Fibroblast of skin of back (primary cell): ENCODE measurements at places on chromosomes 13 and 19.

GRCh38 chr13:20498129-20498528 lies 27.5 kb downstream of the CRYL1 start:
- DNase-seq = no peak

DNA sequence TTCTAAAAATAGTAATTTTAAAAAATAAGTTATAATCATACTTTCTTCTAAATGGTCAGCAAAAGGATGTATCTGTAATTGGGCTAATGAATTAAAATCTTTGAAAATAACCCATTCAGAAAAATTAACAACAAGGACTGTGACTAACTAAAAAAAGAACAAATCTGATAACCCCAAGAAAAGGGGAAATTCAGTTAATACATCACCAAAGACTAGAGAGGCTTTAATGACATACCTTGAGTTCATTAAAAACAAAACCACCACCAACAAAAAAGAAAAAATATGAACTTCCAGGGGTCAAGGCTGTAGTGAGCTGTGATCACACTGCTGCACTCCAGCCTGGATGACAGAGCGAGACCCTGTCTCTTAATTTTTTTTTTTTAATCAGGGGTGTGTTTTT lies 121.8 kb downstream of the TBC1D4 start:
- DNase-seq = no peak

GRCh38 chr19:51621178-51621577 lies 9.0 kb downstream of the SIGLEC5 start:
- DNase-seq = no peak

DNA sequence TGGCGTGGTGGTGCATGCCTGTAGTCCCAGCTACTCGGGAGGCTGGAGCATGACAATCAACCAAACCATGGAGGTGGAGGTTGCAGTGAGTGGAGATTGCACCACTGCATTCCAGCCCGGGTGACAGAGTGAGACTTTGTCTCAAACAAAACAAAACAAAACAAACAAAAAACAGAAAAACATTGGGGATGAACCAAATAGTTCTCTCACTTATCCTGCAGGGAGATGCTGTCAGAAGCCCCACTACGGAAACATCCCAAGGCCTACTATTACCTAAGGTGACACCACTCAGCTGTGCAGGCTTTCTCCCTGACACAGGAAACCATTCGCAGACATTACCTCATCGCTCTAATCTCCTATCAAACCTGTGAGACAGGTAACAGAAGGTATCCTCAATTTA lies 113.5 kb downstream of the FOXO1 start:
- DNase-seq = no peak

GRCh38 chr13:21785990-21786389 lies 115.1 kb downstream of the FGF9 start:
- DNase-seq = no peak

DNA sequence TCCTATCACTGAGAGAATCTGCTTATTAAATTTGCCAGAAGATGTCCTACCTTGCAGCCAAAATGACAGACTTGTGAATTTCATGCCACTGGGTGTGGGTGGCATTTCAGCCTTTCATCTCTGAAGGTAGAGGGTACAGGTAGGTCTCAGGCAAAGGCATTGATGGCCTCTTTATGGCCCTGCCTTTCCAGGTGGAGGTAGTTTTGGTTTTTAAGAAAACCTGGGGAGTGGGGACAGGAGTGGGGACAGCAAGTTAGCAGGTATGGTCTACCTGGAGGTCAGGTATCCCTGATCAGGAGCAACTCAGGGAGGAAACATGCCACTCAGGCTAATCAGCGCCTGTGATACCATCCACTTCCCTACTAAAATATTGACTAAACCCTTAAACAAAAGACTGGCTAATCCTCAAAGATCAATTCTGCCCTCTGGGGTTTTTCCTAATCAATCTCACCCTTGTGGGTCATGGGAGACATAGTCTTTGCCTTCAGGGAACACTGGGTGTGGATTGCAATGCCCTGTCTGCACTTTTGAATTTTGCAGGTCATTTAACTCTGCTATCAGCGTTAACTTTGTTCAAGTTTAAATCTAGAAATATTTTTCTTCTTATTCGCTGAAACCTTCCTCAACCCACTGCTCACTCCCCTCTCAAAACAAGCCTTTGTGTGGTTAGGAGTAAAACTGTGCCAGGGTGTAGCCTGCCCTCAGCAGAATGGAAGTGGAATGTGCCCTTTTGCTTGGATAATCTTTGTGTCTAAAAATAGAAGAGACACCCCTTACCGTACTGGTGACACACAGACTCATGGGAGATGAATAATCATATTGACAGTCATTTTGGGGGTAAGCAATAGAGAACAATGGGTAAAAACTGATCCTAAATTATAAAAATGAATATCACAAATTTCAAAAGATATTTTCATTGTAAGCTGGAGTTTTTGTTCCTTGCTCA lies 233.7 kb downstream of the COG6 start:
- peak; percentile 77 for DNase-seq

DNA sequence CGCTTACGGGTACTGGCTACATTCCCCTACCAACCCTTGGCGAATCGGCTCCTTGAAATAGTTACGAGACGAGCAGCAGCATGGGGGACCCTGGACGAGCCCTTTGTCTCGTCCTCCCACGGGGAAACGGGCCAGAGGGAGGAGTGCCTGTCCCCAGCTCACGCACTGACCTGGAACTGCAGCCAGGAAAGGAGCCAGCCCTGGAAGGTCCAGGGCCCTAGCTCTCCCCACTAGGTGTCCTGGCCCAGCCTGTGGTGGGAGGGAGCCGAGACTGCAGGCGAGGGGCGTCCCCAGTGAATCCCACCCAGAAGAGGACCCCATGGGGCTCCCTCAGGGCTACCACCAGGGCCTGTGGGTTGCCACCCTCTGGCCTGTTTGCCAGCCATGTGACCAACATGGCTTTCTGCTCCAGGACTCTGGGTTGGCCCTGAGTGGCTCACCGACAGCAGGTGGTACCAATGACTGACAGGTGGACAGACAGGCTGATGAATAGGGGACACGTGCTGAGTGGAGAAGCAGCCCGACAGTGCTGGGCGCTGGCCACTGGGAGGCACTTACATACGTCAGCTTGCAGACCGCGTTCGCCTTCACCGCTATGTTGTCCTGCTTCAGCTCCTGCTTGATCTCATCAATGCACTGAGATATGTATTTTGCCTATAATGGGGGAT lies 13.2 kb downstream of the AP3D1 start:
- no peak for DNase-seq

DNA sequence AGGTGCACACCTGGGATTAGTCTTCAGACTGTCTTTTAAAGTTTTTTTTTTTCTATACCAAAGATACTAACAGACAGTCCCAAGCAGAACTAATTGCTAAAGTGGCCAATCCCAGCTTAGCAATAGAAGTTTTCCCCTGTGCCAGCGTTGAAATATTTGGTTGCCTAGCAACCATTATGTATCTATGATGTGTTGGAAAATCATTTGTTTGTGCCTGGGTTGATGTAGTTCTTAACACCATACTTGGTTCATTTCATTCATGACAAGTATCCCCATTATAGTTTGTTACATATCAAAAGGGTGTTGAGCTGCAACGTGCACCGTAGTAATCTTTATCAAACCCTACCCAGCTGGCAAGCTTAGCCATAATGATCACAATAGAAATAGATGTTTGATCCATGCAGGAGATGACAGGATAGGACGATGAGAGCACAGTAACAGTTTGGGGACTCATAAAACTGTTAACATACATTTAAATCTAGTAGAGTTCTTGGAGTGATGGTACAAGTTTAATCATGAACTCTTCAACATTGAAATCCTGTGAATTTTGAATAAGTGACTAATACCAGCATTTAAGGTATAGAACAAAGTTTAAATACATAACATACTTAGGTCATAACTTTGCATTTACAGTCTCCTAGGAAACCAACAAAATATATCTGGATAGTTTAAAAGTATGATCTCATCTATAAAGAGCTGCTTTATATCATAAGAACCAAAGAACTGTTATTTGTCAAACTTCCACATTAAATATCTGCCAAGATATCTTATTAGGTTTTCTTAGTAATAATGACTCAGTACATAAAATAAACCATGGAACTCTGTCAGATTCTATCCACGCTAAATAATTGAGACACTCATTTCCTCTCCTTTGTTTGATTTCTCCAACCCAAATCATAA lies 73.4 kb downstream of the MBNL2 start:
- peak; percentile 91 for DNase-seq

GRCh38 chr13:101150998-101151397 lies 265.3 kb downstream of the NALCN start:
- DNase-seq = peak; percentile 37

GRCh38 chr13:40776232-40776631 lies 5.2 kb upstream of the MRPS31 start:
- DNase-seq = no peak

- no peak for DNase-seq
Measured at GRCh38 chr19:58450856-58451357, 515 bp upstream of the ZNF324B start.

DNA sequence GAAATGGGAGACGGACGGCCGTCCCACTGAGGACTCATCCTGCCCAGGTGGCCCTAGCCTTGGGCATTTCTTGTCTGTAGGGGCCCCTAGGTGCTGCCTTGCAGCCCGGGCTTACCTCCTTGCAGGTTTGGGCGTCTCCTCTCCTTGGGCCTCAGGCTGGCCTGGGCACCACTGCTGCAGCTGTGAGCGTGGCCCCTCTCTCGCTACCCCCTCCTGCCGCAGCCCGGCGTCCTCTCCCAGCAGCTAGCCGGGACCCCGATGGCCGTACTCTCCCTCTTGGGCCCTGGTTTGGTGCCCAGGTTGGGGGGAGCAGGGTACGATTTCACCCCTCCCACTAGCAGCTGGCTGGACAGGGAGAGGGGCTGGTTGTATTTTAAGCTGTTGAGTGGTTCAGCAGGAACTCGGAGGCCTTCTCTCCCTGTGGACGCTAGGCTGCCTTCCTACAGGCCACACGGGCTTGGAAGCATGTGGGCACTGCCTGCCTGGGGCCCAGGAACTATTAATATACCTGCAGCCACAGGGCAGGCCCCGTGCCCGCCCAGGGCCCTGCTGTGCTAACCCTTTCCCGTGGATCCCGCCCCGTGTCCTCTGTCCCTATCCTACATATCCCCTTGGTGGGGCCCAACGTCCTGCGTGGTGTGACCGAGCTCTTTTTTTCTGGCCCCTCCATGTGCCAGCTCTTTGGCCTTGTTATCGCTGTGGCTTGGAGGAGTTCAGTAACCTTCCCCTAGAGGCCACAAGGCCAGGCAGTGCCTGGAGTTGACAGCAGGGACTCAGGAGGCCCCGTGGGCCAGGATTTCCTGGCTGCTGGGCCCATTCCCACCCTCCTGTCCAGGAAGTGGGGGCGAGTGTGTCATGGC lies 11.7 kb downstream of the NDUFB7 start:
- no peak for DNase-seq

DNA sequence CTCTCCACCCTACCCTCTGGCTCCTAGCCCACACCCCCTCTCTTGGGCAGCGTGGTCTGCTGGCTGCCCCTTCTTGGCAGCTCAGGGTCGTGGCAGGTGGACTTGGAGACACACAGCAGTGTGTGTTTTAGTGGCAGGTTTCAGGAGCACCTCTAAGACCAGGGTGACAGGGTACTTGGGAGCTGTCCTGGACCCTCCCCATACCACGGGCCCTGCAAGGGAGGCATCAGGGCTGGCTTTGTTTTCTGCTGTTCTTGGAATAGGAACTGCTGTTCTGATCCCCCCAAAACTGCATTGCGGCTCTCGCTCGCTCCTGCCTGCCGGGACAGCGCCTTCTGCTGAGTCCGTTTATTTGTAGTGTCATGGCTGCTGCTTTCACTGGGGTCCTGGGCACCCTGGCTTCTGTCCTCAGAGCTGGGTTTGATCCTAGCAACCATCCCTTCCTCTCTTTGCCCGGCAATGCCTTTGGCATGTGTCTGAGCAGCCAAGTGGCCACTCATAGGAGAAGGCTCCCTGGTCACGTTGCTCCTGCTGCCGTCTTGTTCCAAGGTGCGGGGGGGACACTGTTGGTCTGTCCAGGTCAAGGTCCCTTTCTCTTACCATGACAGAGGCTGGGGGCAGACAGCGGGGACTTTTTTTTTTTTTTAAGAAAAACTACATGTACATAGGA lies 12.1 kb downstream of the COMP start:
- no peak for DNase-seq

GRCh38 chr13:25602176-25602575 lies 230.4 kb downstream of the ATP8A2 start:
- DNase-seq = no peak

DNA sequence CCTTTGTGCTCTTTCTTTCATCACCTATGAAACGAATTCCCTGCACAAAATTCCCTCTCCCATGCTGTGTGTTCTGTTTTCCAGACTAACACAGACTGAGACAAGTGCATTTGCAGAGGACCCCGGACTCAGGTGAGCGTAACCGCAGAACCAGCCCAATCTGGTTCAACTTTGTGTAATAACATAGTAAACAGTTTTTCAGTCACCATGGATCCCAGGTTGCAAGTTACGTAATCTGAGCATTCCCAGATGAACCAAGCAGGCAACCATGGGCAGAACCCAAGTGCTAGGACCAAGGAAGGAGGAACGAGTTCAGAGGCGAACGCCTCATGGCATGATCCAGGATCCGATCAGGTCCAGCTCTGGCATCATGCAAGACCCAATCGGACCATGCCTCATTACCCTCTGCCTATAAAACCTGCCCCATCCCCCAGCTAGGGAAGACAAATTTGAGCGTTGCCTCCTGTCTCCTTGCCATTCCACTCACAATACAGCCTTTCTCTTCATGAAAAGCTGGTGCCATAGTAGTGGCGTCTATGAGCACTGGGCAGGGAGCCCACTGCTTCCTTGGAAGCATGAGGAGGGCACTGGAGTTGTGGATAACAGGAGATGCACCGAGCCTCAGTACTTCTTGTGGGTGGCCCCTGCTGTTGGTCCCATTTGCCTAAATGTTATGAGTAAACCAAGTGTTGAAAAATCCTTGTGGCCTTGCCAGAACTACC lies 107.6 kb downstream of the ABCC4 start:
- no peak for DNase-seq

GRCh38 chr13:49935171-49936074 lies 717 bp downstream of the SPRYD7 start:
- peak; percentile 84 for DNase-seq

DNA sequence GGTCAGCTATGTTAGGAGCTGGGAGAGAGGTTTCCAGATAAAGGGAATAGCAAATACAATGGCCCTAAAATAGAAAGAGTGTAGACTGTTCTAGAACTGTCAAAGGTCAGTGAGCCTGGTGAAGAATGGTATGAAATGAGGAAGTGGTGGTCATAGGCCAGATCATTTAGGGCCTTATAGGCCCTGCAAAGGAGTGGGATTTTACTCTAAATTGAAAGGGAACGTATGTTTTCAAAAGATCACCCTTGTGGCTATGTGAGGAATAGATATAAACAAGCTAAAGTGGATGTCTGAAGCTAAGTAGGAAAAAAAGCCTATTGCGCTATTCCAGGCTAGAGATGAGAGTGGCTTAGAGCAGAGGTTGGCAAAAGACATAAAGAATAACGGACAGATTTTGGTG lies 70.7 kb upstream of the TDRD3 start:
- DNase-seq = no peak

- DNase-seq = no peak
Measured at GRCh38 chr19:7307590-7308218, 13.5 kb upstream of the INSR start.
